ENCODE measurements at places on chromosomes 6 and 20.
A peak's percentile ranks its signal among the peaks of the same experiment; 100 is the strongest.

- DNase-seq = no peak
Observed at GRCh38 chr6:163504984-163505640, 90.6 kb downstream of the QKI start.

- peak; percentile 16 for DNase-seq
Observed at GRCh38 chr6:3259491-3259958, 778 bp downstream of the PSMG4 start.

DNA sequence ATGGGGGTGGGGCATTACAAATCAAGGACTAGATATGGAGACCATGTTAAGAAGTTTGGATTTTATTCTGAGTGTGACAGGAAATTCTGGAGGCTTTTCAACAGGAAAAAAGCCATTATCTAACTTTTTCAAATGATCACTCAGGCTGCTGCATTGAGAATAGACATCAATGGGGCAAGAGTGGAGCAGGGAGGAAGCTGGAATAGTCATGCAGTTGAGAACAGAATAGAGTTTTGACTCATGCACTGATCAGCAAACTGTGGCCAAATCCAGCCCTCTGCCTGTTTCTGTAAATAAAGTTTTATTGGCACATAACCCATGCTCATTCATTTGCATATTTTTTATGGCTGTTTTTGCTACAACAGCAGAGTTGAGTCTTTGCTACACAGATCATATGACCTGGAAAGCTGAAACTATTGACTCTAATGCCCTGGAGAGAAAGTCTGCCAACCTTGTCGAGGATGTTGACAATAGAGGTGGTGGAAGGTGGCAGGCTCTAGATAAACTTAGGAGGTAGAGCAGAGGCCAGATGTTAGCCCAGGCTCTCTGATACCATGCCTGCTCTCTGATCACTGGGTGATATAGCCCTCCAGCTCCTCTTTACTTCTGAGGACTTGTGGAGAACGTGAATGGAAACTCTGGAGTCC, 441.8 kb downstream of the PTPRT start:
- no peak for DNase-seq

DNA sequence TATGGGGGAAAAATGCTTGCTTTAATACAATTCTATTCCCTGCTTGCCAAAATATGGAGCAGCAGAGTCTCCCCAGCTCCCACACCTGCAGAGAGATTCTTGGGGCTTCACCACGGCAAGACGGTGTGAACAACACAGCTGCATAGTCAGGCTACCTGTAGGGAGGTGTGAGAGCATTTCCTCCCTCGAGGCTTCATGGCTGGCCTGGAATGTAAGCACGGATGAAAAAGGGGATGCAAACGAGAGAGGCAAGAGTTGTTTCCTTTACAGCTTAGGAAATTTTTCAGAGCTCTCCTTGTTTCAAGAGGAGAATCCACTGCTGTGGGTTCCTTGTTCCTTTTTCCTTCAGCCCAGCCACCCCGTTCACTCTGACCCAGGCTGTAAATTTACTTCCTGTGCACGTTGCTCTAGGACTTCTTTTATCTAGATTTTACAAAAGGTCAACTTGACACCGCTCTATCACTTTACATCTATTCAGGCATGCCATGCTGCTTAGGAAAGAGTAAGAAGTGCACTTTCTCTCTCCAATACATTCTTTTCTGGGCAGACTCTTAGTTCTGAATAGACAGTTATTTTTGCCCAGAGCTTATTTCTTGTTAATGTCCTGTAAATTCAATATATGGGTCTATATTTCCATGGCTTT, 197.1 kb downstream of the KHDC1L start:
- DNase-seq = no peak

DNA sequence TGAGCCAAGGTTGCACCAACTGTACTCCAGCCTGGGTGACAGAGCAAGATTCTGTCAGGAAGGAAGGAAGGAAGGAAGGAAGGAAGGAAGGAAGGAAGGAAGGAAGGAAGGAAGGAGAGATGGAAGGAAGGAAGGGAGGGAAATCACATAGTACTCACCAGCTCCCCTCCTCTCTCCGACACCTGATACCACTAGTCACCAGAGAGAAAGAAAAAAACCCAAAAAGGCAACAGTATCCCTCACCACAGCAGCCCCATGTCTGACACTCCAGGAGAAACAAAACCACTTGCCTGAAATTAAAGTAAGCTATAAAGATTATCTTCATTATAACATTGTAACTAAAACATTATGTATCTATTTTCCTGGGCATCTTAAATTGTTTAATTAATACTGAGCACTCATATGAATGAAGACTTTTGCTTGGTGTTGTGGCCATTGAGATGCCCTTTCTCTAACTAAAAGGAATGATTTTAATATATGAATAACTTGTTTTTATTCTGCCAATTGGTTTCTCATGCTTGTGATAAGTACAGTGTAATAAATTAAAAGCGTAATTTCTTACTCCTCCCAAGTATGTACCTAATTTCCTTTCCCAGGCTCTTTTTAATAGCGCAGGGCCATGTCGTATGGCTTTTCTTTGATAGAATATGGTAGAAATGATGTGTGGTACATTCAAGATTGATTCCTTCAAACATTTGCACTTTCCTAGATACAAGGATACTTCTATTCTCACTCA, 390.0 kb downstream of the MMUT start:
- DNase-seq = no peak

DNA sequence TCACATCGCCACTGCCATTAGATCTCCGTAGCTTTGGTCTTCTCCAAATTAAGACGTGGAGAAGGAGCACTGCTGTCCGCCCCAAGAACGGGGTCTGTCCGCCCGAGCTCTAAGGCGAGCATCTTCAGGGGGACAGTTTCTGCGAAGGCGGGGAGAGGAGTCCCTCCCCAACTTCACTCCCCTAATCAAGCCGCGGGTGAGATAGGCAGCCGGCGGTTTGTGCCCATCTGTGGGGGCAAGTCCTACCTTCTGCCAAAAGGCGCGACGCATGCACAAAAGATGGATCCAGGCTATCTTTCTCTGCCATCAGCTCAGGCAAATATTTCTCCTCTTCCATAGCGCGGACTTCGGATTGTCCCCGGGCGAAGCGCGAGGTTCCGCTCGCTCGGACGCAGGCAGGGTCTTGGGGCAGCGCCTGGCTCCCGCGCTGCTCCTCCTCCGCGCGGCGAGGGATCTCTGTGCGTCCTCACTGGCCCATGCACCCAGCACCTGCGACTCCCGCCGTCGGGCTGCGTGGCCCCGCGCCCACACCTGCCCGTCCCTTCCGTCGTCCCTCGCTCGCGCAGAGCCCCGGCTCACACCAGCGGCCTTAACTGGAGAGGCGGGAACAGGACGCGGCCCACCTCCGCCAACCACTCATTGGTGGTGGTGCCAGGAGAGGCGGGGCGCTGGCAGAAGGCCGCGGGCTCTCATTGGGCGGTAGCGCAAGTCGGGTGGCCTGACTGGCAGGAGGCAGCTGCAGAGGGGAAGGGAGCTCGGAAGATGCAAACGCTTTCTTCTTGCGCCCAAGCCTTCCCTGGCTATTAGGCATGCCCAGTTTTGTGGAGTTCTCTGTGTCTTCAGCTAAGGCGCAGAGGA, at the start of gene KHDRBS2:
KHDRBS2 (minus strand) TSS at position 614 of the 858 bp plus-strand sequence.
- DNase-seq = no peak

DNA sequence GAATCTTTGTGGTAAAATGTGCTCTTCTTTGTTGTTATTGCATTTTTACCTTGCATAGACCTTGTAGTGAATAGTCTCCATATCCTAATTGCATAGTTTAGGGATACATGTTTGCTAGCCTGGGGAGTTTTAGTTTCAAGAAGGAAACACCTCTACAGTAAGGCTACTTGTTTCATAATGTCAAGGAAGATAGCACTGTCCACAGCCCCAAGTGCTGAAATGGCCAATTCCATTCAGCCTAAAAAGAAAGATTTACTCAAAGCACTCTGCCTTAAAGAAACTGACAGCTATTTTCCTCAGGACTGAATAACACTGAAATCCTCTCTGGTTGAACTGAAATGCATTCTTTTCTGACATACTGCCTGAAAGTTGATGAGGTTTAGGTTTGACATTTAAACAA, 2.6 kb downstream of the HCRTR2 start:
- peak; percentile 2 for DNase-seq

- DNase-seq = peak; percentile 93
Observed at GRCh38 chr6:3797231-3798054, 45.9 kb upstream of the PXDC1 start.

- DNase-seq = no peak
Observed at GRCh38 chr20:7828437-7828836, 111.8 kb downstream of the HAO1 start.

- peak; percentile 0 for DNase-seq
Observed at GRCh38 chr6:64996301-64996700, 710.7 kb downstream of the EYS start.

DNA sequence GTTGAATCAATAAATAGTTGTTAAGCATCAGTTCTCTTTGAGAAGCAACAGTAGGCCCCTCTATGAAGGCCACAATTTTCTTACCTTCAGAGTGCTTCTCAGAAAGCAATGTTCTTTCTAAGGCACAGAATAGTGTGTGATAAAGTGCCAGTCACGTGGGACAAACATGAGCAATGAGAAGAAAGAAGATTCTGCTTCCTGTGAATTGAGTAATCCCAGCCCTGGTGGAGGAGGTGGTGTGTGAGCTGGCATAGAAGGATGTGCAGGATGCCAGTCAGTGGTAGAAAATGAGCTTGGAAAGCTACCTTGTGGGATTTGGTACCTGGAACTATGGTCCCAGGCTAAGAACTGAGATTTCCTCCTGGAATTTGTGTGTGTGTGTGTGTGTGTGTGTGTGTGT, 21.7 kb downstream of the KIZ start:
- no peak for DNase-seq

DNA sequence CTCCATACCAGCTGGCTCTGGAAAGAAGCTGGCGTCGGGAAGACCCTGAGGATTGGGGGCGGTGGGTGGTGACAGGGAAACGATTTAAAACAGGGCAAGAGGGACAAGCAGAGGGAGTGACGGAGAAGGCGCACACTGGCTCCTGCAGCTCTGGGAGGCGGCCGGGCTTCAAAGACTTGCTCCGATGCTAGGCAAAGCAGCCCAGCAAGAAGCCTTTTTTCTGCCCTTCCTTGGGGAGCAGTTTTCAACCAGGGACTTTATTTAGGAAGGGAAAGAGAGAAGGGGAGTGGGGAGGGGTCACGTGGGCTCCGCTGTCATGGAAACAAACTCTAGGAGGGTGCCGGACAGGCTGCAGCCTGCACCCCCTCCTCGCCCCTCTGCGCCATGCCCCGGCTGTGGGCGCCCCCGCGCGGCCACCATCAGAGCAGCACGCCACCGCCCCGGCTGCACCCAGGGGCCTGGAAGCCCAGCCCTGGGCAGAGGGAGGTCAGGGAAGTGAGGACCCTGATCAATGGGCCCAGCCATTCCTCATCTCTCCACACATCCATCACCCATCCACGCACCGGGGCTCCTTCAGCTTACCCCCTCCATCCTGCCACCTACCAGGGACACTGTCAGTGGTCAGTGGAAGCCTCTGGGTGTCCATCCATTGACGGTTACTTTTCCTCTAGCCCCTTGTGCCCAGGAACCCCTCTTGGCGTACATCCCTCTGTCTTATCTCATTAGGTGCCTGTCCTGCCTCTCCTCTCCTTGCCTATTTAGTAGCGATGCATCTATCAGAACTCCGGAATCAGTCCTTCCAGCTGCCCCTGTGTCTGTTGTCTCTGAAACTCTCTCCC, 66.6 kb upstream of the CCDC167 start:
- no peak for DNase-seq

GRCh38 chr6:90895299-90896074, 308.6 kb upstream of the MAP3K7 start:
- DNase-seq = no peak

DNA sequence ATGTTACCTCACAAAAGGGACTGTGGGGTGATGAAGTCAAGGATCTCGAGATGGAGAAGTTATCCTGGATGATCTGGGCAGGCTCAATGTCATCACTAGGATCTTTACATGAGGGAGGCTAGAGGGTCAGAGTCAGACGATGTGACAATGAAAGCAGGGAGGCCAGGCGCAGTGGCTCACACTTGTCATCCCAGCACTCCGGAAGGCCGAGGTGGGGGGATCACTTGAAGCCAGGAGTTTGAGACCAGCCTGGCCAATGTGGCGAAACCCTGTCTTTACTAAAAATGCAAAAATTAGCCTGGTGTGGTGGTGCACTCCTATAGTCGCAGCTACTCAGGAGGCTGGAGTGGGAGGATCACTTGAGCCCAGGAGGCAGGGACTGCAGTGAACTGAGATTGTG, 68.8 kb downstream of the TTLL2 start:
- no peak for DNase-seq

DNA sequence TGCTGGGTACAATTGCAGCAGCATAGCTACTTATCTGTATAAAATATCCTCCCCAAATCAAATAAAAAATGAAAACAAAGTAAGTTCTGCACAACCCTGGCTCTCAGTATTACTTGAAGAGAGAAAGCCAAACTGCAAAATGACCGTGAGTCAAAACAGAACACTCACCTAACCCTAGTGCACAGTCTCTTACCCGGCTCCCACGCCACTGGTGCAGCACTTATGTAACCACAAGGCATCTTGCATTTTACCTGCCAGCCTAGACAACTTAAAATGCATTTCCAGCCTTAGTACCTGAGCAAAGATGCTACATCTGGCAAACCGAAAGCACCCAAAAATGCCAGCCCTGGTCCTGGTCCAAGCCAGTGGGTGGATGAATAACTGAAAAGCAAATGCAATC, 12.4 kb upstream of the SIRPB1 start:
- no peak for DNase-seq

- DNase-seq = no peak
Observed at GRCh38 chr6:153698001-153698400, 341.0 kb upstream of the OPRM1 start.

DNA sequence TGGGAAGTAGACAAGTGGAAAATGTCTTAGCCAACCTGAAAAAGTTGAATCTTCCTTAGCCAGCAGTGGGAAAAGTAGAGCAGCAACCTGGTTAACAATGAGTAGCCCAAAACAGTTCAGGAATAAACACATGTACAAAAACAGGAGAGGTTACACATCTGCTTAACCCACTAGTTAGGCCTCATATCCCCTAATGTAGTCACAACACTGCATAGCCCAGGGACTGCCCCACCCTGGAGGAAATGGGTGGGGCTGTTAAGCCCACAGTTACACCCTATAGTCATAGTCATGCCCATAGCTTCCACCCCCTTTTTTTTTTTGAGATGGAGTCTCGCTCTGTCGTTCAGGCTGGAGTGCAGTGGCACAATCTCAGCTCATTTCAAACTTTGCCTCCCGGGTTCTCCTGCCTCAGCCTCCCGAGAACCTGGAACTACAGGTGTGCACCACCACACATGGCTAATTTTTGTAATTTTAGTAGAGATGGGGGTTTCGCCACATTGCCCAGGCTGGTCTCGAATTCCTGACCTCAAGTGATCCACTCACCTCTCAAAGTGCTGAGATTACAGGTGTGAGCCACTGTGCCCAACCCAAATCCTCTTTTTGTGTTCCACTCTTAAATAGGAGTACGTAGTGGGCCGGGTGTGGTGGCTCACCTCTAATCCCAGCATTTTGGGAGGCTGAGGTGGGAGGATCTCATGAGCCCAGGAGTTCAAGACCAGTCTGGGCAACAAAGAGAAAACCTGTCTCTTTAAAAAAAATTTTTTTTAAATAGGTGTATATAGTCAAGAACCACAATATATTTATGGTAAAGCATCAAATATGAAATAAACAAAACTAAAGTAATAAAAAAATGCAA, 24.5 kb downstream of the ILRUN start:
- no peak for DNase-seq
